ENCODE measurements at places on chromosomes 2 and 18. TPM values are rescaled to one million over a fixed set of nuclear protein-coding genes. Genes with fewer than 3 reads are reported as not detected.

DNA sequence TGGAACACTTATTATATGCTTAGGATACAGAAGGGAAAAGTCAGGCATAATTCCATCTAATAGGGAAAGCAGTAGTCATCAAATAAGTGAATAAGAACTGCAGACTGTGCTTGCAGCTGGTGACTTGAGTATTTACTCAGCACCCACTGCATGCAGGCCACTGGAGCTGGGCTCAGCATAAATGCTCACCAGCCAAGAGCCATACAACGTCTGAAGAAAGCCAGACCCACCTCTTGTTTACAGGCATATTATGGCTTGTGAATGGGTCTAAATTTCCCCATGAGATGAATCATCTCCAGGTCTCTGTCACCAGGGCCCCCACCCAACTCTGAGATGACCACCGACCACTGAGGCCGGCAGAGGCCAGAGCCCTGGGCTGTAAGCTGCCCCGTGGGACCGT lies 123.8 kb upstream of the PKDCC start:
- DNase-seq, result no peak

DNA sequence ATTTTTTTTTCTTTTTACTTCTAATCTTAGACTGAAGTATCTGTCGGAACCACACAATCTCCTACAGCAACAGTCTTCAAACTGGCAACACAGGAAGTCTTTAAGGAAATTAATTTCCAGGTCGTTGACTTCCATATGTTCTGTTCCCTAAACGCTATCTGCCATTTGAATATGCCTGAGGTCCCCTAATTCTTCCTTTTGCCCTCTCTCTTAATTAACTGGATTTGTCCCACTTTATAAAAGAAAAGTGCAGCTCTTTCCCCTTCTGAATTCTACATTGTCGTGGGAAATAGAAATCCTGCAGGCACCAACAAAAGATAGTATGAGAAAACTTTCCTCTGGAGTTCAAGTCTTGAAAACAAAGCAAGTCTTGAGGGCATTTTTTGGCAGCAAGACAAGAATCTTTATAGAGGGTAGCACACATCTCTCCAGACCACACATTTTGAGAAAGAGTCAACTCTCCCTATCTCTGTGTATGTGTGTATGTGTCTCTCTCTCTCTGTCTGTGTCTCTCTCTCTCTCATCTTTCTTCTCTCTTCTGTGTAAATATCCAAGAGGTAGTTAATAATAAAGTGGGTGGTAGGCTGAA lies 879.8 kb downstream of the SOCS6 start:
- no peak for DNase-seq

- no peak for DNase-seq
Measured at GRCh38 chr18:12308386-12309100, 502 bp downstream of the TUBB6 start.

Gene UGT1A3
- total RNA-seq, result not detected

- no peak for DNase-seq
Measured at GRCh38 chr2:109171444-109172334, 42.7 kb downstream of the SH3RF3 start.

Gene BCL11A
- 0.05 TPM for total RNA-seq

- DNase-seq, result no peak
Measured at GRCh38 chr2:122507261-122507660, 751.8 kb downstream of the TSN start.

DNA sequence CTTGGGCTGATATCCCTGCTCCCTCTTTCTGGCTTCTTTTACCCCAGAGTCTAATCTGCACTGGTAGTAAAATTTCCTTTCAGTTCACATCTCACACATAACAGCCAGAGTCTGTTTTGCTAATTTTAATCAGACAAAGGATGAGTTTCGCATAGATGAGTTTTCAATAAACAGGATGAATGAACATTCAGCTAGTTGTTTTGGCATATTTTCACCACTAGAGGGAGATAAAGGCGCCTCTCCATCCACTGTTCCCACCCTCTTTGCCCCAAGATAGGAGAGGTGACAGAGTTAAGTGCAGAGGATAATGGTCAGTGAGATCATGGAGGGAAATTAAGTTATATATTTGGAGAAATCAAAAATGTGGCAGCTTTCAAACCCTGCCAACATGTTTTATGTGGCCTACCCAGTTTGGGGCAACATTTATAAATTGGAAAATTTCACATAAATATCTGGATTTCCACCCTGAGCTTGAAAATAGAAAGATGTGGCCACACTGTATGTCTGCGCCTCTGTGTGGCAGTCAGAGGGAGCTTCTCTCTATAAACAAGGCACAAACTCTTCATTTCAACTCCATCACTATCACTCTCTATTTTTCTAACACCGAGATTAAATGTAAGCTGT lies 48.5 kb upstream of the DTNA start:
- DNase-seq, result no peak

DNA sequence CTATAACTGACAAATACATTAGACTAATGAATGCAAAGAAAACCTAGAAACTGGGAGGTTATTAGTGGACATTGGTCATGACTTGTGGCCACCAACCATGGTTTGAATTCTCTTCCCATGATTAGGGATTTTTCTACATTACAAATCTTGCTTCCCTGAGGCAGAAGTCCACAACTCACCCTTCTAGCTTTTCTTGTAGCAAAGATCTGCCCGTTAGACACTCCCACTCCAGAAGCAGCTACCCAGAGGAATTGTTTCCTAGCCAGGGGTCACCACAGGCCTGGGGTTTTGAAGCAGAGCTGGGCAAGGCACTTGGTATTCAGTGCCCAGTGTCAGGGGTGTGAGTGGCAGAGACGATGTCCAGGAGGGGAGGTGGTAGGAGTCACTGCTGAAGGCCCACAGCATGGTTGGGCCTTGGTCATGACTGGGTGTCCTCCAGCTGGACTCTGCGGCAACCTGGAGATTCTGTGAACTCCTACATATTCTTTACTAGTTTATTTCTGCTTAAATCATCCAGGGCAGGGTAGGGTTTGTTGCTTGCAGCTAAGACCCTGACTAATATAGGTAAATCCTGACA lies 54.9 kb downstream of the ACTR2 start:
- no peak for DNase-seq

- no peak for DNase-seq
Measured at GRCh38 chr18:5294113-5294456, 1.4 kb downstream of the ZBTB14 start.

- DNase-seq, result no peak
Measured at GRCh38 chr2:107436281-107436680, 390.4 kb upstream of the RGPD4 start.

DNA sequence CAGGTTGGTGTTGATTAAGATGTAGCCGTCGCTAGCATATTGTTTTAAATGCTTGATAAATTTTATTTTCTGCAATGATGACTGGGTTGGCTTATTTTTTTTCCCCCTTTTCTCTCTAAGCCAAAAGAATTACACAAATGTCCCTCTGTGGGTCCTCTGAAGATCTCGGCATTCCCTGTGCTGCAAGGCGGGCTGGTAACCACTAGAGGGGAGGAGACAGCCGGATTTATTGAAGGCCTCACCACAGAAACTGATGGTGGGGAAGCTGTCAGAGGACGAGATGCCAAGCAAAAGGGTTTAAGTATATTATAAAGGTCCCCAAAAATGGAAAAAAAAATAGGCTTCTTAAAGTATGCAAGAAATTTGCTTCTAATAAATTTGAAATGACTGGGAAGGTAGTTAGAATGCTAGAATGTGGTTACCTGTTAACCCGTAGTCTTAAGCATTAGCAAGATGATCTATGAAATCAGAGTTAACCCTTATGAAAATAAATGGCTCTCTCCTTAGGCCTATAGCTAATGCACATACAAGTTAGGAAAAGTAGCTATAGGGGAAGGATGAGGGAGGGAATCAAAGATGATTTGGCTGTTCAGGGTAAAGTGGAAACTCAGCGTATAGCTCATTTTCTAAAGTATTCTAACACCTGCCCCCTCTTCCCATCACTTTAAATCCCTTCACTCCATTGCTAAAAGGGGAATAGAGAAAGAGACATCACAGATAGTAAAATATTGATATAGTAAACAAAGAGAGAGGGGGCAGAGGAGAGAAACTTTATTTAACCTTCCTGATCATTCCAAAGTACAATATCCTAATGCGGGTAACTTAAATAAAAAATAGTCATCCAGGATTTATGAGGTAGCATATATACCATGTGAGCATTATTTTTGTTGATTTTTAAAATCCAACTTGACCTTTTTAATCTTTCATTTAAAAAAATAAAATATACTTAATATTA lies 894.5 kb upstream of the POU3F3 start:
- DNase-seq, result no peak

GRCh38 chr2:212940816-212941215 lies 210.6 kb downstream of the IKZF2 start:
- no peak for DNase-seq

DNA sequence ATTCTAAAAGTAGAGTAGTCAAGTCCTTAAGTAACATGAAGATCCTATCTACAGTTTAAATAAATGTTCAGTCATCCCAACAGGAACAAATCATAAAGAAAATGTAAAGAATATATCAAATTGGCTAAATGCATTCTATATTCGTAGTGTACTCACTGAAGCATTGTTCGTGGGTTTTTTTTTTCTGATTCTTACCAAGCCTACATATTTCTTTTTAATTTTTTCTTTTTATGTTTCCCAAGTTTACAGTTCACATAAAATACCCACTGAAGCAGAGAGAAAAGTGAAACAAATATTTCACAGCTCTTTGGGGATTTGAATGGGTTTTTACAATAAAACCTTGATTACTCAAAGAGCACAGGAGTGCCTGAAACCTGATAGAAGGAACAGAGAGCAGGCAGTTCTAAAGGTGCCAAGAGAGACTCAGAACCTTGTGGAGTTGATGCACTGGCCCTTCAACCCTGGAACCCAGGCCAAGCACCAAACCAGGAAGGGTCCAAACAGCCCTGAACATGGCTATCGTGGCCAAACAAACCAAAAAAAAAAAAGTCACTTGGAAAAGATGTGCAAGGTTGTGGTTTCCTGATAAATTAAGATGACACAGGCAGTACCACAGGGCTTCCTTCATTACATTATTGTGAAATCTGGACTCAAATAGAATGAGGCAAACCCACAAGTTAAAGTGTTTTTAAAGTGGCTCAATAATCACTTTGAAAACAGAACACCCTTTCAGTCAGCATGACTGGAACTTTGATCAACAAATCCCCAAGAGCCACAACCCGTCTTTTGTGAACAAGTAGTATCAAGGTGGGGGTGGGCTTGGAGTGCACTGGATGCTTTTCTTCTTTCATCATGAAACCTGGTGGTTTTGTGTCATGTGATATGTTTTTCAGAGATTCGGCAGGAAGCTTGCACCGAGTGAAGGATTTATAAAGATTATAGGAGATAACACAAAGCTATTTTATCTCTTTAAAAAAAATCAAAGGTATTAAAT lies 245.0 kb upstream of the FN1 start:
- DNase-seq, result no peak

DNA sequence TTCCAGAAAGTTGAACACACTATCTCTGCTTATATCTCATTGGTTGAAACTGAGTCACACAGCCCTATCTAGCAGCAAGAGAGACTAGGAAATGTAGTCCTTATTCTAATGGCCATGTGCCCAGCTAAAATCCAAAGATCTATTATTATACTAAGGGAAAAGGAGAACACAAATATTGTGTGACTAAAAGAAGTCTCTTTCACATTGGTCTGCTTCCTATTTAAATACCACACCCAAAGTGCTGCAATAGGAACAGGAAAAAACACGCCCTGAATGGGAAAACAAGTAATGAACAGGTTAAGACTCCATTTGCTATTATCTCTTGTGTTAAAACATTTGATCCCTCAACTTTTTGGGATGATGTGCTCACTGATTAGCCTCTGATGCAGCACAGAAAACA lies 86.8 kb upstream of the BARD1 start:
- DNase-seq, result no peak

DNA sequence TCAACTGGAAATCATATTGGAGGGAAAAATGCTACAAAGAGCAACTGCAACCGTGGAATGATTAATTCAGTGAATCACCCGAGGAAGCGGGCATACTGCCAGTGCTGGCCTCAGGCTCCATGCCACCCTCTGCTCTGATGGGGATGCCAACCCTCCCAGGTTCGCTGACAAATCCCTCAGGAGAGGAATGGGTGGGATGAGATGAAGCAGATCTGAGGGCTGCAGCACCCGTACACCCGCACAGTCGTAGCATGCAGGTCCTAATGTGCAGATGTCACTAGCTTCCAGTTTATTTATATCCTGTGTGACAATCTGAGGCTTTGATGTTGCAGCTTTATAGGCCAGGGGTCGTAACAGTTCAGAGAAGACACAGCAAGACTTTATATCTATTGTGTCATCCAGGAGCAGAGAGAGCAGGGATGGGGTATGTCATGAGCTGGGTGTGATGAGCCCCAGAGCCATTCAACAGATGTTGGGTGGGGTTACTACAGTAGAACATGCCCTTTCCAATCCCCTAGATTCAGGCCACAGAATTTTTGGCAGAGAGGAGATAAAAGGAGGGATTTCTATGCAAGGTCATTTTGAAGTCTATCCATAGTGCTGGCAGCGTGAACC lies 44.6 kb downstream of the DPP4 start:
- DNase-seq, result no peak

- no peak for DNase-seq
Measured at GRCh38 chr2:169452080-169452479, 27.2 kb upstream of the BBS5 start.

DNA sequence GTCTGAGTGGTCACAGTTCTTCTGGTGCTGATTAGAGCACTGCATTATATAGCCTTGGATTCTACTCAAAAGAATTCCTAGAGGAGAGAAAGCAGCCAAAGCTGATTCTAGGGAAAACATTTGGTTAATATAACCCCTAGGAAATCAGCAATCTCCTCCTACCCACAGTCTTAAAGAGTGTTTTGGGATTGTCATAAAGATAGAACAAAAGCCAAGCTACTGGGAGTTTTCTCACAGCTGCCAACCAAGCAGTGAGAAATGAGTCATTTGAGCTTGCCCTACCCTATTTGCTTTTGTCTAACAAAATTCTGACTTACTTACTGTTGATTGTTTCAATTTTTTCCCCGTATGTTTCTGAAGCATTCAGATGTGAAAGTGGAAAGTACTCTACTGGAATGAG lies 469.3 kb downstream of the PLCL1 start:
- DNase-seq, result no peak

Gene IL36A
- total RNA-seq, result not detected

Gene CYP27A1
- 0.16 TPM for total RNA-seq

DNA sequence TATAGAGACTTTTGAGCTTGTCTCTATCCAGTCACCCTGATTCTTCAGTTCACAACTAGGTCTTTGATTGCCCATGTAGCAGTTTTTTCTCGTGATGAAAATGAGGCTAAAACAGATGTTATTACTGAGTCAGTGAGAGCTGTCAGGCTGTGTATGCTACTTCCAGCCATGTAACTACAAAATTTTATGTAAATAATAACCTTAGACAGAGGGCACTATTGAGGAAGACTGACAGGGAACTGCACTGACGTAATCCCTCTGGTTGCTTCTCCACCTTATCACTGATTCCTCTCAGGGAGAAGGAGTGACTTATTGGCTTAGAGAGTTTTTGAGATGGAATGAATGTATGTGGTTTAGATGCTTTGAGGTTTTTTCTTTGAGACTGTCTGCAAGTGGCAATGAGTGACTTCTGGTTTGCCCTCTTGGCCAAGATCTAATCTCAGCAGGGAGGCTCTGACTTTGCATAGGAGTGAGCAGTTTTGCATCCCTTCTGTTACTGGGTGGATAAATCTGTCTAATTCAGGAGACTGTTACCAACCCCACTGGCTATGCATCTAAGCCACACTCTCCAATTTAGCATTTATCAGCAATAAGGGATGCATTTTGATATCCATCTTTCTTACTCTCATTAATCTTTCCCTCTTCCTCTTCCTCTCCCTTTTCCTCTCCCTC lies 555.2 kb upstream of the FANCL start:
- DNase-seq, result no peak

Measured in activated naive CD4-positive, alpha-beta T cell treated with anti-CD3 and anti-CD28 coated beads, Interleukin-2, amount 50 U/mL, for 72 hours (primary cell).